ENCODE measurements at places on chromosomes 7 and 10.
A peak's percentile ranks its signal among the peaks of the same experiment; 100 is the strongest.

DNA sequence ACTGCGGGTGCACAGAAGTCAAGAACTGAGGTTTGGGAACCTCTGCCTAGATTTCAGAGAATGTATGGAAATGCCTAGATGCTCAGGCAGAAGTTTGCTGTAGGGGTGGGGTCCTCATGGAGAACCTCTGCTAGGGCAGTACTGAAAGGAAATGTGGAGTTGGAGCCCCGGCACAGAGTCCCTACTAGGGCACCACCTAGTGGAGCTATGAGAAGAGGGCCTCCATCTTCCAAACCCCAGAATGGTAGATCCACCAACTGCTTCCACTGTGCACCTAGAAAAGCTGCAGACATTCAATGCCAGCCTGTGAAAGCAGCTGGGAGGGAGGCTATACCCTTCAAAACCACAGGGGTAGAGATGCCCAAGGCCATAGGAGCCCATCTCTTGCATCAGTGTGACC, 1336.0 kb upstream of the CELF2 start:
- no peak for DNase-seq

GRCh38 chr10:80068270-80068669, 10.2 kb upstream of the TMEM254 start:
- DNase-seq = no peak

- DNase-seq = no peak
Observed at GRCh38 chr10:122541541-122542002, 19.0 kb upstream of the DMBT1 start.

DNA sequence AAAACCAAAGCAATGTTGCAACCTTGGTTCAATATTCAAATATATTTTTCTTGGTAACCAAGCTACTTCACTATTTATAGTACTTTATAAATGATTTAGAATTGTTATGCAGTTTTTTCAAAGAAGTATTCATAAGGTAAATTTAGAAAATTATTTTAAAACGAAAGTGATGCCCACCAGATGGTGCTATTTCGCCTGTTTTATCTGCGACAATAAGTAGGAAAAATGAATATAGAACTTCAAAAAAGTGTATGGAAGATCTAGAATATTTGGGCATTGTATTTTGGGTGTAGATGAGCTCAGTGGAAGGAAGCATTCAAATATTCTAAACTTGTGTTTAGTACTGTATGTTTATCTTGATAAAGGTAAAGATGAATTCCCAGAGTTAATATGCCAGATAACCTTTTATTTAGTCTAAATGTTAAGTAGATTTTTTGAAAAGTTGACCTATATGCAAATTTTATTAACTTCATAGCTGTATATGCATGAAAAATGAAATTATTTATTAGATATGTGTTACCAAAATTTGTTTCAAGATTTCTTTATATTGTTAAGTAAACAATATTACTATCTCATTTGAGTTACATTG, 93.2 kb downstream of the ADK start:
- DNase-seq = peak; percentile 12

GRCh38 chr10:50618624-50619023, 5.1 kb downstream of the SGMS1 start:
- DNase-seq = no peak

DNA sequence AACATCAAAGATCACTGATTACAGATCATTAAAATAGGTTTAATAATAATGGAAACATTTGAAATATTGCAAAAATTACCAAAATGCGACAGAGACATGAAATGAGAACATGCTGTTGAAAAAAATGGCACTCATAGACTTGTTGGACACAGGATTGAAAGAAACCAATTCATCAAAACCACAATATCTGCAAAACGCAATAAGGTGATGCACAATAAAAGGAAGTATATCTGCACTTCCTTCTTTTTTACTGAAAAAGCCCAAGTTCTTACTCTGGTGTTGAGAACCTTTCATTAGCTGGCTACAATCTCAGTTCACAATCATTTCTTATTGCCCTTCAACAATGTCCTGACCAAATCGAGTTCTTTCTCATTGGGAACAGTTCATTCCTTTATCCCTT, 28.7 kb downstream of the TMEM106B start:
- no peak for DNase-seq

GRCh38 chr10:4652111-4653010, 173.6 kb upstream of the AKR1E2 start:
- DNase-seq = no peak

- peak; percentile 25 for DNase-seq
Observed at GRCh38 chr10:32377458-32378259, 30.7 kb upstream of the EPC1 start.

- DNase-seq = no peak
Observed at GRCh38 chr7:52463341-52463740, 572.1 kb upstream of the POM121L12 start.

- DNase-seq = no peak
Observed at GRCh38 chr10:62911210-62911963, 95.2 kb upstream of the EGR2 start.

- no peak for DNase-seq
Observed at GRCh38 chr7:27221201-27221797, 21.3 kb upstream of the EVX1 start.

- no peak for DNase-seq
Observed at GRCh38 chr10:47104151-47104605, 192.9 kb downstream of the PTPN20 start.

GRCh38 chr10:1374511-1375345, 318.5 kb downstream of the WDR37 start:
- DNase-seq = no peak

- DNase-seq = no peak
Observed at GRCh38 chr10:107232013-107232412, 67.5 kb upstream of the SORCS1 start.

- no peak for DNase-seq
Observed at GRCh38 chr10:62589689-62590088, 214.8 kb upstream of the ADO start.

DNA sequence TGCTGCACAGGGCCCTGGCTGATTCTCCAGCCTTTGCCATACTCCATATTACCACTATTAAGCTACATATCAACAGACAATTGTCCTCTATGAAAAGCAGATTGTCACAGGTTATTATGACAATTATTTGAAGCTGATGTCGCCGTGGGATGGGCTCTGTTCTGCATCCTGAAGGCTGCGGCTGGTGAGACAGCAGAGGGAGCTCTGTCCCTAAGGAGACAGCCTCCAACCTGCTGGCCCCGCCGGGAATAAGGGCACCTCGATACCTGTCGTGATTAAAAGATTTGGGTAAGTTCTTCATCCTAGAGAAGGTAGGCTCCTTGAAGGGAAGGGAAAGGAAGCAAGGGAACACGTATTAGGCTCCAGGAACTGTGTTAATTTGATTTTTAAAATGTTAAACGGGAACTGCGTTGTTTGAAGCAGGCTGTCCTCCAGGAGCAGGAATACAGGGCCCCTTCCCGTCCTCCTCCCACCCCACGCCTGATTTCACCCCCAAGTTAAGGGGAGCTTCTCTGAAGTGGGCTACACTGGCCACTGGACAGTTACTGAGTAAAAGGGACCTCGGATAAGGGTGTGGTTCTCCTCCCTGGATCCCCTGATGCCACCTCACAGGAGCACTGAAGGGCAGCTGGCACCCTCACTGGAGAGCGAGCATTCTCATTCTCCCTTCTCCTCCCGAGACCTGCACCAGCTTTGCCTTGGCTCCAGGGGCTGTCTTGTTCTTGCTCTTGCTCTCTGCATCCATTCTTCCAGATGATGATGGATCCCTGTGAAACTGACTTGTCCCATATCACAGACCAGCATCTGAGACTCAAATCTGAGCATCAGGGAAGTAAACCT, 11.8 kb upstream of the TIAL1 start:
- DNase-seq = no peak

- no peak for DNase-seq
Observed at GRCh38 chr10:44198096-44198779, 186.7 kb downstream of the CXCL12 start.

DNA sequence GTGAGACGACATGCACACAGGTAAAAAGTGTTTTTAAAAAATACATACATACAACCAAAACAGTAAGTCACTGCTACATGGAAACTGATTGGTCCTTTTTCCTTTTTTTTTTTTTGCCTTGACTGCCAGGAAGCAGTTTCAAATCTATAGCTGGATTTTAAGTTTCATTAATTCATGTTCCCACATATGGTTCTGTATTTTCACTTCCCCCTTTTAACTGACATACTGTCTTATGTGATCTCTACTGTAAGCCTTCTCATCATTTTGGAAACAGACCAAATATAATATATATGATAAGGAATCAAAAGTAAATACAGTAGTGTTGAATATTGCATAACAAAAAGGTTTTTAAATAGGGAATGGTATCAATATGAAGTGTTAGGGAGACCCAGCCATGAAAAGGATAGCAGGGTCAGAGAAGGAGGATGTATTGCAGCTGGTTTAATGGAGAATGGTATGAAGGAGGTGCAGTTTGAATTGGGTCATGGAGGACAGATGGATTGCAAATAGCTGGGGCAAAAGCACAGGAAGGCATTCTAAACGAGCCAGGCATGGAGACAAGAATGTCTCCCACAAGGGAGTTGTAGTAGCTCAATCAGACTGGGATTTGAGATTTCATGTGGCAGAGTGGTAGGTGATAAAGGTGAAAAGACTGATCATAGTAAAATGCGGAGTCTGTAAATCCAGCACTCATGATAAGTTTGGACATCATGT, 5.4 kb downstream of the CAV1 start:
- no peak for DNase-seq

GRCh38 chr7:140639366-140640053, 1.1 kb downstream of the DENND2A start:
- DNase-seq = no peak

DNA sequence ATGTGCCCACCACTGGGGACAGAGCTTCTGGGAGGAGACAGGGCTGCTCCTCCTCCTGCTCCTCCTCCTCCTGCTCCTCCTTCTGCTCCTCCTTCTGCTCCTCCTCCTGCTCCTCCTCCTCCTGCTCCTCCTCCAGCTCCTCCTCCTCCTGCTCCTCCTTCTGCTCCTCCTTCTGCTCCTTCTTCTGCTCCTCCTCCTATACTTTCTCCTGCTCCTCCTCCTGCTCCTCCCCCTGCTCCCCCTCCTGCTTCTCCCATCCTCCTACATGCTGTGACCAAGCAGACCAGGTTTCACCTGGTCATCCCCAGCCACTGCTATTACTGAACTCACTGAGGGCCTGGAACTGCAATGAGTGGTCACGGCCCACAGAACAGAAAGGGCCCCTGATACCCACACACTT, 154.0 kb upstream of the PPP2R2D start:
- no peak for DNase-seq

GRCh38 chr10:110504111-110504735, 6.5 kb downstream of the DUSP5 start:
- no peak for DNase-seq
